ENCODE measurements at places on chromosomes 11 and 22.

DNA sequence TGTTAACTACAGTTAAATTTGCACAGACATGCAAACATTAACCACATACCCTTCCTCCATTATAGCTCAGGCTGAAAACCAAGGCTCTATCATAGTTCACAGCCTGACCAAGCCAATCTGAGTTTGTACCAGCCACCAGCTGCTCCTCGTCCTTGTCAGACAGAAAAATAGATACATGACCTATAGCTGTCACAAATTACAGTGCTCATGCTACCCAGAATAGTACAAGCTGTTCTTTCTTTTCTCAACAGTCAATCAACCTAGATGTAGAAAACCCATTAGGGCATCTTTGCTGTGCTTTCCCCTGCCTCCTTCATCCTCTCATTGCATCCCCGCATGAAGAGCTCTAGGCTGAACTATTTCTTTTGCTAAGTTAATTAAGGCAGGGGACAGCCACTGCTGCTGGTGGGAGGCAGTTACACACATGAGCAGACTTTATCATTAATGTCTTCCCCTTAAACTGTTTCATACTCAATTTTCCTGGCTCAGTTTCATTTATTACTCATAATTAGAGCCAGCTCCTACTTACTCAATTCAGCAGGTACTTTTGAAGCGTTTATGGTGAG, 148.3 kb downstream of the TRPC6 start:
- DNase-seq = no peak

GRCh38 chr11:92500453-92500852, 275.8 kb downstream of the FAT3 start:
- no peak for DNase-seq

DNA sequence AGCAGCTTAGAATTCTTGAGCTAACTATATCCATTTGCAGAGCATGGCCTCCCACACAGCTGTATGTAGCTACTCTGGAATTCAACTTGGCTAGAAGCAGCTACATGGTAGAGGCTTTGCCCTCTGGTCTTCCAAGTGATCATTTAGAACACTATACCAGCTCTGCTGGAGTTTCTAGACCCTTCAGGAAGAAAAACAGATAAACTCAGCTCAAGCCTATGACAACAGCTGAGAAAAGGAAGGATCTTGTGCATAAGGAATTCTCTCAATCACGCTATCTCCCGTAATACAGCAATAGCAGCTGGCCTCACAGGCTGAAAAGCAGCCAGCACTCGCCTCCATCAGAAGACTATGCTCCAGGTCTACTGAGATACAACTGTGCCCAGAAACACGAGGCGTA, 50.6 kb upstream of the APOA1 start:
- no peak for DNase-seq

DNA sequence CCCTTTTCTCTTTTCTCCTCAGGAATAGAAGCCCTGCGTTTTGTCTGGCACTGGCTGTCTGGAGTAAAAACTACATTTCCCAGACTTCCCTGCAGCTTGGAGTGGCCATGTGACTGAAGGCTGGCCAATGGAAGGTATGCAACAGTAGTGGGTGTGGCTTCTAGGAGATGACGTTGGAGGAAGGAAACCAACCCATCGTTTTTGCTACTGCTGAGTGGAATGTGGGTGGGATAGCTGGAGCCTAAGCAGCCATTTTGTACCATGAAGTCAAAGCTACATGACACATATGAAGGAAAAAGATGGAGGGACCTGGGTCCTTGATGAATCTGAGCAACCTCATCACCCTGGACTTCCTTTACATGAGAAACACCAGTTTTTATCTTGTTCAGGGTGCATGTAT, 19.6 kb downstream of the FGF3 start:
- DNase-seq = no peak

DNA sequence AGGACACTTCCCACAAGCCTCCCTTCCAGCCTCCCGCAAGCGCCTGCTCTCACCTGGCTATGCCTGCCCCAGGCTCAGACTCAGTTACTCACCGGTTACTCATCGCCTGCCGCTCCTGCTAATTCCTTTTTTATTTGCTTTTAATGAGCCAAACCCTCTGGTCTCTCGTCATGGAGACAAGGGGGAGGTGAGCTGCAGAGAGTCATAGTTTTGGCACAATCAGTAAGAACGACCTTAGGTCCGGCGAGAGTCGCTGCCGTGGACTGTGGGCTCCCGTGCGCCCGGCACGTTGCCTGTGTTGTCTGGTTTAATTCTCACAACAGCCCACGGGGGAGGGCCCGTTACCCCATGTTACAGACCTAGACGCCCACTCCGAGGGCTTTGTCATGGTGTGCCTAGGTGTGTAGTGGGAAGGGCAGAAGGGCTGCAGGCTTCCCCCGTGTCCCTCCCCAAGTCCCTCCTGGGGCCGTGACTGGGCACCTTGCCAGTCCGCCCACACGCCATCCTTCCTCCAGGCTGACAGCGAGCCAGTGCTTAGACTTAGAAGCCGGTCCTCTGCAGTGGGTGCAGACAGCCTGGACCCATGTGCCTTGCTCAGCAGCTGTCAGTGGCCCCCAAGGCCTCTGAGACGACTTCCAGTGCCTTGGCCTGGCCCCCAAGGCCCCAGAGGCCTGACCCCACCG, 42.2 kb downstream of the WNT7B start:
- no peak for DNase-seq

- DNase-seq = no peak
These were observed 33.3 kb downstream of the HIRA start for GRCh38 chr22:19398206-19398605.

DNA sequence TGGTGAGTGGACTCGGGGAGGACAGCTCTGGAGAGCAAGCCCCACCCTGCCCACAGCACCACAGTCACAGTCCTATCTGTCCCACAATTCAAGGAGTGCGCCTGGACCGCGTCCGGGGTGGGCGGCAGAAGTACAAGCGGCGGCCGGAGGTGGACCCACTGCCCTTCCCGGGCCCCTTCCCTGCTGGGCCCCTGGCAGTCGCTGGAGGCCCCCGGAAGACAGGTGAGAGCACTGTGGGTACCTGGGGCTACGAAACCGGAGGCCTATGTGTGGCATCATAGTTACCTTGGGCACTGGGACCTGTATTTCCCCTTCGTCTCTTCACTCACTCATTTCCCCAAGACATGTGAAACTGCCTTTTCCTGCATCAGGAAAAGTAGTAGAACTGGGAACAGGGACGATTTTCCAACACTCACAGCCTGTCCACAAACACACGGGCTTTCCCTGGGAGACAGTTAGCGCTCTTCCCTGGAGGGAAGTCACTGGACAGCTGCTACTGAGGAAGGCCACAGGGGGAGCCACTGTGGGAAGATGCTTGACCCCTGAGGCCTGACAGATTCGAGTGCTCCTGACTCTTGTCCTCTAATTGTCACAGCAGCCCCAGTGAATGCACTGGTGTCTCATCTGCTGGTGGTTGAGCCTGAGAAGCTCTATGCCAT, 3.1 kb downstream of the TRMT112 start:
- DNase-seq = no peak

DNA sequence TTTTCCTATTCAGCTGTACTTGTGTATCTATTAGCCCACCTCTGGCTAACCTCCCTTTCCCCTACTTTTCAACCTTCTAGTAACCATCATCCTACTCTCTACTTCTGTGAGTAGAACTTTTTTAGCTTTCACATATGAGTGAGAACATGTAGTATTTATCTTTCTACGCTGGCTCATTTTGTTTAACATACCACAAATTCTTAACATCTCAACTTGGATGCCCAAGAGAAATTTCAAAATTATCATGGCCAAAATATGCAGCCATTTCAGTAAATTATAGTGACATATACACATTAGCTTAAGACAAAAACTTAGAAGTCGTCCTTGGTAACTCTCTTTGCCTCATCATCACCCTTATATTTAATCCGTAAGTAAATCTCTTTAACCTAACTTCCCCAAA, 34.7 kb downstream of the LUZP2 start:
- DNase-seq = no peak

GRCh38 chr11:8093931-8094575, 13.0 kb downstream of the TUB start:
- DNase-seq = no peak

GRCh38 chr11:95790933-95791708, 823 bp downstream of the CEP57 start:
- peak; percentile 53 for DNase-seq

Data from endothelial cell (in vitro differentiated cells).